ENCODE measurements at places on chromosomes 3 and 15. TPM values are rescaled to one million over a fixed set of nuclear protein-coding genes. Genes with fewer than 3 reads are reported as not detected.

Gene SLC35A5
- total RNA-seq: 33.6 TPM

Gene SIDT1
- total RNA-seq: not detected

Gene KIF15
- 13.8 TPM for total RNA-seq

Gene SI
- total RNA-seq: not detected

Gene CNTN4
- not detected for total RNA-seq

Gene HHLA2
- not detected for total RNA-seq

Gene GCSAM
- not detected for total RNA-seq

Gene GPR149
- total RNA-seq: not detected

Gene THSD4
- 43.2 TPM for total RNA-seq

Gene EXD1
- total RNA-seq: not detected

Gene GPD1L
- total RNA-seq: 14.5 TPM

Gene SCAANT1
- total RNA-seq: not detected

Gene STRA6
- total RNA-seq: 0.10 TPM

Gene MED12L
- 0.07 TPM for total RNA-seq

Gene LRRK1
- 9.0 TPM for total RNA-seq

Gene TMEM212
- total RNA-seq: not detected

Gene EPHB3
- total RNA-seq: not detected

Gene TIMP4
- 0.98 TPM for total RNA-seq

Gene C3orf38
- total RNA-seq: 15.9 TPM

Gene GOLGA8R
- total RNA-seq: not detected

Gene TRH
- total RNA-seq: not detected

Gene LIPH
- not detected for total RNA-seq

Gene GOLGA8K
- total RNA-seq: not detected

Gene LXN
- 50.4 TPM for total RNA-seq

Gene ROPN1B
- not detected for total RNA-seq

Gene TMEM45A
- total RNA-seq: 2.5 TPM

Gene SCAMP2
- total RNA-seq: 77.7 TPM

Gene IL12A
- total RNA-seq: 2.3 TPM

Gene CLDND1
- total RNA-seq: 90.1 TPM
